ENCODE measurements at places on chromosomes 16 and 17.

- DNase-seq, result peak; percentile 85
Measured at GRCh38 chr16:1351582-1352362, at the start of the genes GNPTG and TSR3. GNPTG (plus strand) TSS chr16:1351931; CDS start chr16:1351966, 35 bp downstream. TSR3 (minus strand) TSS chr16:1351878; CDS start chr16:1351804, 74 bp downstream.

DNA sequence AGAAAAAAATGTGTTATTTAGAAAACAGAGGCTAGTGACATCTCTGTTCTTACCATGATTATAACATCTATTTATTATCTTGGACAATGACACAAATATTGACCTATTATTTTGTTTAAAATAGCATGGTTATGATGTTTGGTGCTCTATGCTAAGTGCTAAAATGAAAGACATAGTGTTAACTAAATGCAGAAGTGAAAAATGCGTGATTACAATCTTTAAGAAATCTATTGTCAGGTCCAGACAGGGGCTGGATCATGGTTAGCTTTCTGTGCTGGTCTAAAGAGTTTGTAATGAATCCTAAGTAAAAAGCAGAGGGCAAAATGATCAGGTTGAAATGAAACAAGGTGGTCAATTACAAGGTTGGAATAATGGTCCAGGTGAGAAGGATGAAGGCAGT, 622 bp upstream of the KRT28 start:
- no peak for DNase-seq

- no peak for DNase-seq
Measured at GRCh38 chr16:4293181-4293716, 20.4 kb upstream of the TFAP4 start.

DNA sequence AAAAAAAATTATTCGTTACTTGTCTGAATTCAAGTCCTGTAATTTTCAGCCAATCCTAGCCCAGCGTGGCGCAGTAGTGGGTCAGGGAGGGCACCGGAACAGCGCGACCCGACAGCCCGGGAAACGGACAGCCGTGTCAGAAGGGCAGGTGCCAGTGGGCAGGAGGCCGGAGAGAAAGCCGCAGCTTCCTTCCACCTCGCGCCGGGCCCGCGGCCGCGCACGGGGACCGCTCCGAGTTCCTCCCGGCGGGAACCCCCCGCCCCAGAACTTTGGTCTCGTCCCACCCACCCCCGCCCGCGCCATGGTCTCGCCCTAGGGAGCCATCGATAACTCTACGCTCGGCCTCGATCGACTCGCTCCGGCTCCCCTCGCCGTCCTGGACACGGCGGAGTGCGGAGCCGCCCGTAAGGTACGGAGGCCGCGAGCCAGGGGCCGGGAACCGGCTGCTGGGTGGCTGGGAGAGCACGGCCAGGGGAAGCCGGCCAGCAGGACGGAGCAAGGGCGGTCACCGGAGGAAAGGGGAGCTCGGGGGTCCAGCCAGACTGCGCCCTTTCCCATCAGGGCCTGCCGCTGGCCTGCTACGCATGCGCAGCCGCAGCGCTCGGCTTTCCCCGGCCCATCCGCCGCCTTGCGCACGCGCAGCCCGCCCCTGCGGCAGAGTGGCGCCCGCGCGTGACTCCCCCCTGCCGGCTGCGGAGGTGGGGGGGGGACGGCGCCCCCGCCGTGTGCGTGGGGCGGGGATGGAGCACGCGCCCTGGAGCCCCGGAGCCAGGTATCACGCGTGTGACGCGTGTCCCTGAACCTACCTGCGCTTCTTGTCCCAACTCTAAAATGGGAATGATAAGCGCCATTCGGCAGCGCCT, at the start of gene MLST8:
TSS of gene MLST8 (plus strand) at position 351 of the 863 bp plus-strand sequence. CDS start 632 bp downstream, outside the sequence.
- DNase-seq, result peak; percentile 90

DNA sequence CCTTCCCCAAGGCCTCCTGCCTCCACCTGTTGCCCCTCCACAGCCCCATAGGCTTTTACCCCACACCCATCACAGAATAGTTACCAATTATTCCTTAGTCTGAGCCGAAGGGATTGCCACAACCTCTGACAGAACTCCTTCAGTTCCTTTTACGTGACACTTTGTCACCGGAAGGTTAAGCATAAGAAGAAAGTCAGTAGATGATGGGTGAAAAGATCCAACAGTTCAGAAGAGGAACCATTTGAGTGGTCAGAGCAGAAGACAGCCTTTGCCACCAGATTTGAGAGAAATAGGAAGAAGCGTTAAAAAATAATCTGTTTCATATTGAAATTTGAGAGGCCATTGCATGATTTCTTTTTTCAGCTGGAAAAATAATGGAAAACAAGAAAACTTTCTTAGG, 1.2 kb downstream of the SRR start:
- DNase-seq, result no peak

- DNase-seq, result no peak
Measured at GRCh38 chr17:28470914-28471366, 2.5 kb upstream of the SLC13A2 start.

- DNase-seq, result peak; percentile 62
Measured at GRCh38 chr16:50265260-50265659, 1.1 kb upstream of the ADCY7 start.

- DNase-seq, result no peak
Measured at GRCh38 chr16:88923926-88924833, 52.8 kb downstream of the CBFA2T3 start.

- no peak for DNase-seq
Measured at GRCh38 chr16:49643429-49644144, 212.3 kb downstream of the ZNF423 start.

DNA sequence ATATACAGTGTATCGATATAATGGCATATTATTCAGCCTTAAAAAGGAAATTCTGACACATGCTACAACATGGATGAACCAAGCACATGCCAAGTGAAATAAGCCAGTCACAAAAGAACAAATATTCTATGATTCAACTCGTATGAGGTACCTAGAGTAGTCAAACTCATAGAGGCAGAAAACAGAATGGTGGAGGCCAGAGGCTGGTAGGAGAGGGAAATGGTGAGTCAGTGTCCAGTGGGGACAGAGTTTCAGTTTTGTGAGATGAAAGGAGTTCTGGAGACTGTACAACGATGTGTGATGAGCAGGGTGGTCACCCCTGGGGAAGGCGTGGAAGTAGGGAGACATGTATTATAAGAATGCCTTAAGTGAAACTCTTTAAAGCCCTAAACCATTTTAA, 39.9 kb downstream of the RNF157 start:
- DNase-seq, result no peak

GRCh38 chr16:72482695-72483094, 310.7 kb upstream of the PMFBP1 start:
- no peak for DNase-seq

DNA sequence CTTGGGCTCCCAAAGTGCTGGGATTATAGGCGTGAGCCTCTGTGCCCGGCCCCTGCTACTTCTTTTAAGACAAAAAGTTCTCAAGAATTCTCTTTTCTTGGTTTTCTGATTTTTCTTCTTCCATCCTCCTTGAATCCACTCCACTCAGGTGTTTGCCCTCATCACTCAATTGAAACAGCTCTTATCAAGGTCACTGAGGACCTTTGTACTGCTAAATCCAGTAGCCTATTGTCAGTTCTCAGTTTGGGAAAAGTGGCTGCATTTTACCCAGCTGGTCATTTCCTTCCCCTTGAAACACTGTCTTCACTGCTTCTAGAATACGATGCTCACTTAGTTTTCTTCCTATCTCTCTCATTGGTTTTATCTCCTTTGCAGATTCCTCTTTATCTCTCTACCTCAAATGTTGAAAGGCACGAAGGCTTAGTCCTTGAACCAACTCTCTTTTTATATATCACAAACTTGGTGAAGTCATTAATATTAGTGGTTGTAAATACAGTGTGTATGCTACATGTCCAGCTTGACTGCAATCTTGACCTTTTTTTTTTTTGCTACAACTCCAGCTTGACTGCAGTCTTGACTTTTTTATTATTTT, 29.8 kb downstream of the ZNRF1 start:
- DNase-seq, result no peak

- DNase-seq, result no peak
Measured at GRCh38 chr16:73143576-73144422, 95.9 kb upstream of the ZFHX3 start.

- peak; percentile 87 for DNase-seq
Measured at GRCh38 chr17:30363715-30364202, 15.0 kb upstream of the CPD start.

- DNase-seq, result no peak
Measured at GRCh38 chr16:23145608-23146007, 3.6 kb downstream of the USP31 start.

DNA sequence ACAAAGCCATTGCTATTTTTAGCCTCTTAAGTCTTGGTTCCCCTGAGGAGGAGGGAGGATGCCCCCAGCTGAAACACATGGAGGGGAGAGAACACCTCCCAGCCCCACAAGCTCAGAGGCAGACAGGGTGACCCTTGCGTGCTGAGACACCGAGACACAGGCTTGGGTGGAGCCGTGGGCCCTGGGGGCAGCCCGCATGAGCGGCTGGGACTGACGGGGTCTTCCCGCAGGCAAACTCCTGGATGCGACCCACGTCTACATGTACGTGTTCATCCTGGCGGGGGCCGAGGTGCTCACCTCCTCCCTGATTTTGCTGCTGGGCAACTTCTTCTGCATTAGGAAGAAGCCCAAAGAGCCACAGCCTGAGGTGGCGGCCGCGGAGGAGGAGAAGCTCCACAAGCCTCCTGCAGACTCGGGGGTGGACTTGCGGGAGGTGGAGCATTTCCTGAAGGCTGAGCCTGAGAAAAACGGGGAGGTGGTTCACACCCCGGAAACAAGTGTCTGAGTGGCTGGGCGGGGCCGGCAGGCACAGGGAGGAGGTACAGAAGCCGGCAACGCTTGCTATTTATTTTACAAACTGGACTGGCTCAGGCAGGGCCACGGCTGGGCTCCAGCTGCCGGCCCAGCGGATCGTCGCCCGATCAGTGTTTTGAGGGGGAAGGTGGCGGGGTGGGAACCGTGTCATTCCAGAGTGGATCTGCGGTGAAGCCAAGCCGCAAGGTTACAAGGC, 9.8 kb downstream of the SLC16A3 start:
- DNase-seq, result peak; percentile 88

DNA sequence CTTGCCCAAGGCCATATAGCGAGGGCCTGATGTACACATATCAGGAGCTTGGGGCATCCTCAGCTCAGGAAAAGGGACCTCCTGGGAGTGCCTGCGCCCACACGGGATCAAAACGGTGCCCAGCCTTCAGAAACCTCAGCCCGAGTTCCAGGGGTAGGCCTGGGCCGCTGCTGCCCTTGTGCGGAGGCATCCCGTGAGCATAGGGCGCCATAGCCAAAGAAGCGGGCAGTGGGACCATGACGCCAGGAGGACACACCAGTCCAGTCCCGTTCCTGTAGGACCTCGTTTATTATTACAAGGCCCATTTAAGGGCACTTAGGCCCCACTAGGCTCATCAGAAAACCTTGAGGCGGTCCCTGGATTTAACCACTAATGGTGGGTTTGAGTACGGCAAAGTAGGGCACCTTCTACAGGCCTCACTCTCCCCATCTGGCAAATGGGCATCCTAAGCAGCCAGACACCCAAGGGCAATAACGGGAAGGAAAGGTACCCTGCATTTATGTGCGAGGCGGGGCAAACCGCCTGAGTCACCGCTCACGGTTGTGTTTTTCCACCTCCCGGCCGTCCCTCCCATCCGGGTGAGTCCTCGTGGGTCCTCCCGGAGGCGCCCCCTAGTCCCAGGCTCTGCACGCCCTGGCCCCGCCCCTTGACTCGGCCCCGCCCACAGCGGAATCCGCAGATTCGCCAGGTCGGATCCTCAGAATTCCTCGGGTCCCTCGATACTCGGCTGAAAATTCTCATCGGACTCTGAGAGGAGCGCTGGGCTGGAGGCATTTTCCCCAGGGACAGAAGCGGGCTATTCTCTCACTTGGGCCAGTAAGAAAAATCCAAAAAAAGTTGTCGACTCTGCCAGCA, 726 bp upstream of the SETD1A start:
- peak; percentile 88 for DNase-seq

- DNase-seq, result no peak
Measured at GRCh38 chr17:79621151-79621943, 10.5 kb upstream of the RBFOX3 start.

DNA sequence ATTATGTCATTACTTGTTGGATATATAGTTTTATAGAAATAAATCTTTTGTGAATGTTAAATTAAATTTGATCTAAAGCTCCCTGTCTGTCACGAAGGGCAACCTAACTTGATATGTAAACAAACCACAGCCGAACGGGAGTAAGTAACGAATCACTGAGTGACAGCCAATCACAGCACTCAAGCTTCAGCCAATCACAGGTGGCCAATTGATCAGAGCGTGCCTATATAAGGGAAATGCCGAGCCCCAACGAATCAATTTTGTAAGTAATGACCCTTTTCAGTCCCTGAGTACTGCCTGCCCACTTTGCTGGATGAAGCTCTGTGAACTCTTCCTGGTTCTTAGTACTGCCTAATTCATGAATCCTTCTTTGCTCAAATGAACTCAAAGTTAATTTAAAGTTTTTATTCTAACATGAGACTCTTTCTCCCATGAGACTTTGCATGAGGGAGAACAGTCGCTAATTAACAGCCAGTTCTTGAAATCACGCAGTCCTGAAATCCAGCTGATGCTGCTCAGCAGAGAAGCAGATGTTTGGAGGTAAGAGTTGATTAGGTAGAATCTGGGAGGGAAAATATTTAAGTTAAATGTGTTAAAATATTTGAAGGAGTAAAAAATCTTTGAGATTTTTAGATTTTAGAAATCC, 302.2 kb downstream of the CNTNAP4 start:
- DNase-seq, result no peak

- DNase-seq, result no peak
Measured at GRCh38 chr16:16019488-16019887, 70.1 kb downstream of the ABCC1 start.

DNA sequence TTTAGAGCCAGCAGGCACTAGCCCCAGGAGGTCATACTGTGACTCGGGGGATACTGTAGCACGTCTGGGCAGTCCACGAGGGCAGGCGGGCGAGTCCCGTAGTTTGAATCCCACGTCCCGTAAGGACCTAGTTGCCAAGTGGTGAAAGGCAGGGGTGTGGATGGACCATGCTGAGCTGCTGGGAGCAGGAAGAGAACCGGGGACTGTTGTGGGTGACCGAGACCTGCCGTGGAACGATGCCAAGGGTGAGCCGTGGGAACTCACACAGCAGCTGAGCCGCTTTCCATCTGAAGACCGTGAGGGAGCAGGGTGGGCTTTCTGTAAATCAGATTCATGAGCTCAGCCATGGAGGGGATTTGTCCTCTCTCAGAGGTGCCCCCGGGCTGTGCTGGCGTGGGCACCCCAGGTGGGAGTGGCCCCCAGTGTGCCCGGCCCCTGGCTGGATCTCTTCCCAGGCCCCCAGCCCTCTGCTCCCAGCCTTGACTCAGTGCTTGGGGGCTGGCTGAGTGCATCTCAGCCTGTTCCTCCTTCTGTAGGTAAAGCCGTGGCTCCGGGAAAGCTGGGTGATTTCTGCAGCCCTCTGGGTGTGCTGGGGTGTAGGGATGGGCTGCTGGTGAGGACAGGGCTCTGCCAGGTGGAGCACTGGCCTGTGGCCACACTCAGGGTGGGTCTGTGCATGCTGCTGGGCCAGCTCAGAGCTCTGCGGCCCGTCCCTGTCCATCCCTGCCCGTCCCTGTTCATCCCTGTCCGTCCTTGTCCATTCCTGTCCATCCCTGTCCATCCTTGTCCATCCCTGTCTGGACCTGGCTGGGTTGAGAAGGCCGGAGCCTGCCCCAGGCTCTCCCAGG, 13.6 kb downstream of the ASPSCR1 start:
- no peak for DNase-seq

- no peak for DNase-seq
Measured at GRCh38 chr16:66273644-66274334, 92.7 kb upstream of the CDH5 start.

All from activated CD8-positive, alpha-beta T cell treated with anti-CD3 and anti-CD28 coated beads, Interleukin-2, amount 10 ng/mL, durations not matched to agents 7 days and 5 days (primary cell).